ENCODE measurements at places on chromosomes 6 and 20.

GRCh38 chr20:57756213-57756612, 46.4 kb upstream of the PMEPA1 start:
- DNase-seq = no peak

GRCh38 chr6:1200409-1201101, 111.3 kb upstream of the FOXQ1 start:
- no peak for DNase-seq

DNA sequence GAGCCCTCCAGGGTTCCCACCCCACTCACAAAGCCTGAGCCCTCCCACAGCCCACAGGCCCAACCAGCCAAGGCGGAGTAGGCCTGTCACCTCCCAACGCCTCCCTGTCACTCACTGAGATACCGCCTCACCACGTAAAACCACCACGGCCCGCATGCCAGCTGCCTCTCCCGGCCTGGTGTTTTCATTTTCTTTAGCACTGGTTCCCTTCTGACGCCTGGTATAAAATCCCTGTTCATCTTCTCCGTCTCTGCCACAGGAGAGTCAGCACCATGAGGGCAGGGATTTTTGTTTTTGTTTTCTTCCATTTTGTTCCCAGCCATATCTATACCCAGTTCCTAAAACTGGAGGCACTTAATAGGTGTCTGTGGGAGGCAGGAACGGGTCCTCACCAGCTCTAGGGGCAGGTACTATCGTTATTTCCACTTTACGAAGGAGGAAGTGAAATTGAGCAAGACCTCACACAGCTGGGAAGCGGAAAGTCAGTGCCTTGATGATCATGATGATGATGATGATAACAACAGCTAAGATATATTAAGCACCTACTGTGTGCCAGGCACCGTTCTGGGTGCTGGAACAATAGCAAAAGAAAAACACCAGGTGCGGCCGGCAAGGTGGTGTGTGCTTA, 58.6 kb downstream of the SNAI1 start:
- no peak for DNase-seq

GRCh38 chr20:52289956-52290565, 98.5 kb upstream of the ZFP64 start:
- DNase-seq = no peak

GRCh38 chr6:169387809-169388383, 134.2 kb upstream of the THBS2 start:
- DNase-seq = no peak

DNA sequence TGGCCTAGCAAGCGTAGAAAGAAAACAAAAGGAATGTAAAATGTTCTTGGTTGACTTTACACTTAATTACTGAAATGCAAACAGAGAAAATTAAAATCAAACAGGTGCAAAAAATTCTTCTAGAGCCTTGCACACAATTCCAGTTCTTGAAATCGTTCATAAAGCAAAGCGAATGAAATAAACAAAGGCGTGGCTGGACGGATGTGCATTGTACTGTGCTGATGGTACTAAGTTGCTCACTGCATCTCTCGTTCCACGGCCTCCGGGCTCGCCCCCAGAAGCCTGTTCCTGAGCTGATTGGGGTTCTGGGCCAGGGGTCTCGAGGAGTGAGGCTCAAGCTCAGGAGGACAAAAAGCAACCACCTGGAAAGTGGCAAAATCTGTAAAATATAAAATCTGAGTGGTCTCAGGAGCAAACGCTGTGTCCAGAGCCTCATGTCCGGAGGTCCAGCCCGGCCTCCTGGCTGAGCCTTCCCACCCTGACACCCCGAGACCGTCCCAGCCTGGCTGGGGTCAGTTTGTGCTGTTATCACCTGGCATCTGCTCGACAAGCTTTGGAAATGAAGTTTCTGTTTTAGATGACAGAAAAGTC, 71.3 kb downstream of the TTLL2 start:
- no peak for DNase-seq

DNA sequence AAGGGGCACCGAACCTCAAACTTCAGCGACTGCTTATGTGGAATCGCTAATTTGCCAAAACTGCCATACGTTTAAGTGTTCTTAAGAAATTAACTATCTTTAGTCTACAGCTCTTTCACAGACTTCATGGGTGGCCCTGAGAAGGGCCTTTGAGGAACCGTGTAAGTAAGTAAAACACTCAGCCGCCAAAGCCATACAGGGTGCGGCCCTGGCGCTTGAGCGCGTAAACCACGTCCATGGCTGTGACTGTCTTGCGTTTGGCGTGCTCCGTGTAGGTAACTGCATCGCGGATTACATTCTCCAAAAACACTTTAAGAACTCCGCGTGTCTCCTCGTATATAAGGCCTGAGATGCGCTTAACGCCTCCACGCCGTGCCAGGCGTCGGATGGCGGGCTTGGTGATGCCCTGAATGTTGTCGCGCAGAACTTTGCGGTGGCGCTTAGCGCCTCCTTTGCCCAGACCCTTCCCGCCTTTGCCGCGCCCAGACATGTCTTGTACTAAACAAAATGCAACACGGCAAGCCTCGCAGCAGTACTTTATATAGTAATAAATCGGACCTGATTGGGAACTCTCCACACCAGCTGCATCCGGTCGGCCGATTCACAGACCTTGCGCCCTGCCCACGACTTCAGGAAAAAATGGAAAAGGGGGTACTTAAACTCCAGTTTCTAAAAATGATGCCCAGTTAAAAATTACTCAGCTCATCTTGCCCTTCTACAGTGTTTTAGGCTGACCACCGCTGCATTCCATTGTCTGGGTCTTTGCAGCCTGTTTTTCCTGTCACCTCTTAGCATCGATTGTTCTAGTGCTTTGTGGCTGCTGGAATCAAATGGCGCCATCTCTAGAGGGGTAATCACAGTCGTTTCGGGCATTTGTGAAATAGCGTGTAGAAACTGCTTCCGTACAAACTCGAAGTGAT, 38.9 kb downstream of the OR2B2 start:
- no peak for DNase-seq

GRCh38 chr20:1166948-1167720, 17.6 kb downstream of the TMEM74B start:
- no peak for DNase-seq

DNA sequence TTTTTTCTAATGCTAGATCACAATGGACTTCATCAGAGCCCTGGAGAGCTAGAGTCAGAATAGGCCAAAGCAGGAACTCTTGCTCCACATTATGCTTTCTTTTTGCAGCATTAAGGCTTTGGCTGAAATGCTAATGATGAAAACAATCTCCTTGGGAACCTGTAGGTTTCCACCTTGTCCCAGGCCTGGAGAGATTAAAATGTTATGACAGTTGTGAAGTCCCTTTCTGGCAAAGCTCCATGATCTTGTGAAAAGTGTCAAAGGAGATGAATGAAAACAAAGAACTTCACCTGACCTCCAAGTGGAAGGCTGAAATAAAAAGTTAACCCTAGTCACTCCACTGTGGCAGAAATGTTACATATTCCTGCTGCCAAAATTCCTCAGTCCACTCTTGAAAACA, 64.0 kb upstream of the LRRC1 start:
- DNase-seq = no peak

DNA sequence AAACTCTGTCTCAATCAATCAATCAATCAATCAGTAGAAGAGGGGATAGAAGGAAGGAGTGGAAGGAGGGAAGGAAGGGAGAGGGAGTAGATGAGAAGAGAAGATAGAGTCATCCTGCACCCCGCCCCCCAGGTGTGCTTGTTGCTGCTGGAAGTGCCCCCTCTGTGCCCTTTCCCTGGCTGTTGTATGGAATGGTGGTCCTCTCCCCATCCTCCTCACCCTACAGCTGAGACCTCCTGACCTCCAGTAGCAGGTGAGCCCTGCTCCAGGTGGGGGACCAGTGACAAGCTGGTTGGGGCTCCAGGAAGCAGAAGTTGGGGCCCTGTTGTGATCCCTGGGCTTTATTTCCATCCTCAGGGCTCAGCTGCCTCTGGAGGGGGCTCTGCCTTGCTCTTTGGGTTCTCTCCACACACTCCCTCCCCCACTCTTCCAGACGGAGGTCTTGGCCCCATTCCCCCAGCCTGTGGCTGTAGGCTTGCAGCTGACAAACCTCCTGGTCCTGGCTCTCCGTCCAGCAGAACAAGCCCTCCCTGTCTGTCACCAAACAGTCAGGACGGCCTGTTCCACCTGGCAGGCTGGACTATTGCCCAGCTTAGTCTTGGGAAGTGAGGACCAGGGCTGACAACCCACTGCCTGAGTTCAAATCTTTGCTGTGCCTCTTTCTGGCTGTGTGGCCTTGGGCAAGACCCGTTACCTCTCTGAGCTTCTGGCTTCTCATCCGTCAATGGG, 26.0 kb upstream of the SCRT2 start:
- DNase-seq = peak; percentile 95

DNA sequence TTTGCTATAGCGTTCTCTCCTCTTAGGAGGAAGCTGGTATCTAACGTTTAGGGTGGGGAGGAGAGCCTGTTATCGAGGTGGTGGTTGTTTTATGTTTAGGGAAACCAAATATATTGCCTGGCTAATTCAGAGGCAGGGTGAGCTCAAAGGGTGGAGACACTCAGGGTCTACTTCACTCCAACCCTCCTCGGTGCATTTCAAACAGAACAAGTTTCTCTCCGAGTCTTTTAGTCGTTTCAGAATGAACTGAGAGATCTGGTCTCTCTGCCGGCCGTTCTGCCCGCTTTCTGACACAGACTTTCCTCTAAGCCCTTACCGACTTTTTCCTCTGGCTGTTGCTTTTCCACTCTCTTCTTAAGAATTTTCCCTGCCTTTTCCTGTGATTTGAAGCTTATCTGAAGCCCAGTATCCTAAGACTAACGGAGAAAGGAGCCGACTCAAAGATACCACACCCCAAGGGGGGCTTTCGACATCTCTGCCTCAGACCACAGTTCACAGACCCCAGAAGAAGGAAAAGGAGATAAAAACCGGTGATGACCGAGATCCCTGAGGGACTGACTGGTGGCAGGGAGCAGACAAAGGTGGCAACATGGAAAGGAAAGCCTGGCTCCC, 865 bp downstream of the STK38 start:
- peak; percentile 65 for DNase-seq

DNA sequence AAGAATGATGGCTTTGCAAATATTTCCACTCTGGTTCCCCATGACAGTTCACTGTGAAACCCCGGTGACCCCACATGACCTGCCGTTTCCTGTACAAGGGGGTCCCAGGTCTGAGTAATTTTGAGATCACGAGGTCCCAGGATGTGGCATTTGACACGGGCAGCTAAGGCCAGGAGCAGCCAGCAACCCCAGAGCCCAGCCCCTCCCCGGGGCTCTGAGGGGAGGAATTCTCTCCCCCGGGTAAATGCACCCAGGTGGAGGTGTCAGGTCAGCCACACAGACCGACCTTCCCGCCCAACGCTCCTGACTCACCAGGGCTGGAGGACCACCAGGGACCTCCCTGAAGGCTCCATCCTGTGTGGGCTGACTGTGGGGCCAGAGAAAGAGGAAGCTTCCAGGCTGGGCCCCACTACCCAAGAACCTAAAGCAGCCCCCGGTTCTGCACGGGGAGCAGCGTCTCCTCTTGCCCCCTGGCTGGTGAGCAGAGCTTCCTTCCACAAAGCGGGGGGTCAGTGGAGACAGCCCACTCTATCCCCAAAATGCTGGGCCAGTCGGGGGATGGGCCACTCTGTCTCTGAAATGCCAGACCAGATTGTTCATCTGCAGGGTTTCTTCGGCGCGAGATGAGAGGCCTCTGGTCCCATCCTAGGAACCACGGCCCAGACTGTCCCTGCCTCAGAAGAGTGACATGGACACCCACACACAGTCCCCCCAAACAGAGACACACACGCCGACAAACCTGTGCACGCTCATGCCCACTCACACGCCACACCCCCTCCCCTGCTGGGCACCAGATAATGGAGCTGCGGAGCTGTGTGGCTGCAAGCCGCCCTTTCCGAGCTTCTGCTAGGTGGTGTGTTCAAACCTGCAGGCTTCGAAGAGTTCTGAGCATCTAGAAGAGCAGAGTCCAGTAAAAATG, 23.4 kb upstream of the SLCO4A1 start:
- no peak for DNase-seq

- no peak for DNase-seq
Observed at GRCh38 chr6:156747715-156748114, 29.5 kb upstream of the ARID1B start.

DNA sequence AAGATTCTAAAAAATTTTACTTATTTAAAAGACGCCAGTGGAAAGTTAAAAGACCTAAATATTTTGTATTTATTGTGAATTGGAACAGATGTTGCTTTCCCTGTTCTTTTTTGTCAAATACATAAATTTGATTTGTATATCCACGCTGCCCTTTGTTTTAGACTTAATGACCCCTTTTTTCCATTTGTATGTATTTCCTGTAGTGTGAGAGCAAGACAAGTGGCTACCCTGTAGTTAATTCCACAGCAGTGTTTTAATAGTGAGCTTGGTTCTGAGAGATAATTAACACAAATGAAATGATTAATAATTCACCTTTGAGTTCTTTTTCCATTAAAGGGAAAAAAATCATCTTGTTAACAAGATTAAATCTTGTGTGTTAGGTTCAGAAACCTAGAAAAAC, 16.6 kb downstream of the SH3BGRL2 start:
- no peak for DNase-seq

DNA sequence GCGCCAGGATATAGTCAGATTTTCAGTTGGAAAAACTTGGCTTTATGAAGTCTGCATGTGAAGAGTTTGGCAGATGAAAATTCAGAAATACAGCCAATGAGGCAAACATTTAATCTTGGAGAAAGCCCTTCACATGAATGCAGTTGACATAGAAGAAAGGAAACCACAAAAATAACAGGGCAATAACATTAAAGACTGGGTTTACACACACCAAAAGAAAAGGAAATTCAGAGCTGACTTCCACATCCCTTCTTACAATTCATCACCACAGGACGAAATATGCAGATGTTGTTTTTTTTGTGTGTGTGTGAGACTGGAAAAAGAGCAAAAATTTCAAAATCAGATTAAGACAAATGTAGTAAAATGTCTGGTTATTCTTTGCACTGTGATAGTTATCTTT, 69.8 kb upstream of the HEY2 start:
- DNase-seq = no peak

DNA sequence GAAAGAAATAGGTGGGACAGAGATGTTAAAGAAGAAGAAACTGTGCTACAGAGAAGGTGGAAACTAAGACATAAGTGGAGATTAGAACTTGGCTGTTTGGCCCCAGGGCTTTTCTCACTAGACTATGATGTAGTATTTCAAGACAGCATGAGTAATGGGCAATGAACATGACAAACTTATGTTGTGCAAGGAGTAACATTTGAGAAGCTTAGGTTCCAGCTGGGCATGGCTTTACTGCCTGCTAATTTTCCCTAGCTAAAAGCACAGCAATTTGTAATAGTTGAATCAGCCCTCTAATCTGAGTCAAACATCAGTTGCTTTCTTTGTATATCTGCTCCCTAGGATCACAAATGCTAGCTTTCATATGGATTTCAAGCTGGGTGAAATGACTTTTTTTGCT, 294.3 kb upstream of the BMP2 start:
- no peak for DNase-seq

DNA sequence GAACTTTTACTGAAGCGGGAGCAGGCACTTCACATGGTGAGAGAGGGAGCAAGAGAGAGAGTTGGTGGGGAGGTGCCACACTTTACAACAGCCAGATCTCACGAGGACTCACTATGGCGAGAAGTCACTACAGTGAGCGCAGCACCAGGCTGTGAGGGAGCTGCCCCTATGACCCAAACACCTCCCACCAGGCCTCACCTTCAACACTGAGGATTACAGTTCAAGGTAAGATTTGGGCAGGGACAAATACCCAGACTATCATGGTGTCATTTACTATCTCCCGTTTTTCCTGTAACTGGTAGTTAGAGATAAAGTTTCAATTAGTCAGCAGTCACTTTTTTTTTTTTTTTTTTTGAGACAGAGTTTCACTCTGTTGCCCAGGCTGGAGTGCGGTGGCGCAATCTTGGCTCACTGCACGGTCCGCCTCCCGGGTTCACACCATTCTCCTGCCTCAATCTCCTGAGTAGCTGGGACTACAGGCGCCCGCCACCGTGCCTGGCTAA, 7.8 kb downstream of the RBCK1 start:
- DNase-seq = no peak

- no peak for DNase-seq
Observed at GRCh38 chr6:33812669-33813068, 8.9 kb upstream of the MLN start.
